AG09319 (cell line): ENCODE measurements at places on chromosomes 1 and 21.
A peak's percentile ranks its signal among the peaks of the same experiment; 100 is the strongest.

DNA sequence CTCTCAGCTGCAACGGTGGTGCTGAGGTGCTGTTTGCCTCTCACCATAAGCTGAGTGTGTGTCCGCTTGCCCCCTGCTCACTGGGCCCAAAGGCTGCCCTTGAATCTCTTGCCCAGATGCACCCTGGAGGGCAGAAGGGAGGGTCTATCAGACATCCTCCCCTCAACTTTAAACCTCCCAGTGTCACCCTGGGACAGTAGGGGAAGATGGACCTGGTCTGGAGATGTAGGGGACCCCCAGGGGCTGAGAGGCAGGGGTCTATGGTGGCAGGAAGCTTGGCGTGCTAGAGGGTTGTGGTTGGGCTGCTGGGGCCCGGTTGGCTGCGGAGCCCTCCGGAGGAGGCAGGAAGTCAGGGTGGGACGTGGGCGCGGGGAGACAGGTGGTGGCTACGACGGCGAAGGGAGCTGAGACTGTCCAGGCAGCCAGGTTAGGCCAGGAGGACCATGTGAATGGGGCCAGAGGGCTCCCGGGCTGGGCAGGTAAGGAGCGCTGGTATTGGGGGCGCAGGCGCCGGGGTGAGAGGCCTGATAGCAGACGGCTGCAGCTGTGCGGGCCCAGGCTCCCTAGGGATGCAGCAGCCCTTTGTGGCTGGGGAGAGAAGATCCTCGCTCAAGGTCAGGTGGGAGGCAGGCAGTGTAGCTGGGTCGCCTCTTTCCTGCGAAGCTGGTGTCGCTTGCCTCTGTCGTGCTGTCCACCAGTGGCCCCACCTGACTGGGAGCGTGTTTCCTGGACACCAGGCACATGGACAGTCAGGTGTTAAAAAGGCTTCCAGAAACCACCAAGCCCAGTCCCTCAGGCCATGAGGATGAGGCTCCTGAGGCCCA, at the start of gene LCK:
Gene LCK, plus strand, starts transcription at position 373 of the 824 bp plus-strand sequence. CDS start 23,065 bp downstream, outside the sequence.
- no peak for DNase-seq

DNA sequence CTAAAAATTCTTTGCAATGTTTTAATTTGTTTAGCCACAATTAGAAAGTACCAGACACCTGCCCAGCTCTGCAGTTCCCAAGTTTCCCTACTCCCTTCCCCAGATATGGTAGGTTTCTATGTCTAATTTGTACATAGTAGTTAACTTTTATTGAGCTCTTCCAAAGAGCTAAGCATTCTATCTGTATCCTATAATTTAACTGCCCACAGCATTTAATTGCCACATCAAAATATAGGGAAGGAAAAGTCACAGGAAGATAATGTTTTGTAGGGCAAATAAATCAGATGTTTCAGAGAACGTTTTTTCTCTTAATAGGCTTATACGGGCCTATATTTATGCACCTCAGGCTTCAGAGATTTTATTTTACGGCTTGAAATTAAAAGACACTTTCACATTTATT, 15.7 kb upstream of the FMO3 start:
- DNase-seq = no peak

- DNase-seq = no peak
Observed at GRCh38 chr1:109170035-109170764, 43.5 kb upstream of the SARS1 start.

DNA sequence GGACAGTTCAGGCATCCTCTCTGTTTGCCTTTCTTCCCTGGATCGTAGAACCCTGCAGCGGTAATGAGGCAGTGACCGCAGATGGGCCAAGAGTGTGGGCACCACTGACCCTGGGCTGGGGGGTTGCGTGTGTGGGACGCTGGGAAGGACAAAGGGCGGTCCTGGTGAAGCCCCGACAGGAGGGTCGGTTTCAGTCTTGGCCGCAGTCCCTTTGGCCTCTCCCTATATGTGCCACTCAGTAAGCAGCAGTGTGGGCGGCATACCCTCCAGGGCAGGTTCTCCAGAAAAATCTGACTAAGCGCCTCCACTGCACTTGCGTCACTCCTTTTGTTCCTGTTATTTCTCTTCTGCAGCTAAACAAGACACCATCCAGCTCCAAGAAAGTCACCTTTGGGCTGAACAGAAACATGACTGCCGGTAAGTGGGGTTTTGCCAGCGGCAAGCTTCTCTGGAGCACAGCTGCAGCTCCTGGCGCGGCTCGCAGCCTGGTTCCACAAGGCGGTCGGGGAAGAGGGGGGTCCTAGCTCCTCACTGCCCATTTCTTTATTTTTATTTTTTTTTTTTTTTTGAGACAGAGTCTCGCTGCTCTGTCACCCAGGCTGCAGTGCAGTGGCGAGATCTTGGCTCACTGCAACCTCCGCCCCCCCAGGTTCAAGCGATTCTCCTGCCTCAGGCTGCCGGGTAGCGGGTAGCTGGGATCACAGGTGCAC, 27.7 kb upstream of the PDXK start:
- no peak for DNase-seq

- no peak for DNase-seq
Observed at GRCh38 chr1:30374400-30375070, 348.9 kb downstream of the MATN1 start.

- DNase-seq = no peak
Observed at GRCh38 chr1:31010086-31010989, 55.2 kb downstream of the PUM1 start.

- no peak for DNase-seq
Observed at GRCh38 chr1:85475055-85475454, 10.1 kb upstream of the DDAH1 start.

GRCh38 chr1:40803447-40803846, 19.9 kb downstream of the KCNQ4 start:
- no peak for DNase-seq

DNA sequence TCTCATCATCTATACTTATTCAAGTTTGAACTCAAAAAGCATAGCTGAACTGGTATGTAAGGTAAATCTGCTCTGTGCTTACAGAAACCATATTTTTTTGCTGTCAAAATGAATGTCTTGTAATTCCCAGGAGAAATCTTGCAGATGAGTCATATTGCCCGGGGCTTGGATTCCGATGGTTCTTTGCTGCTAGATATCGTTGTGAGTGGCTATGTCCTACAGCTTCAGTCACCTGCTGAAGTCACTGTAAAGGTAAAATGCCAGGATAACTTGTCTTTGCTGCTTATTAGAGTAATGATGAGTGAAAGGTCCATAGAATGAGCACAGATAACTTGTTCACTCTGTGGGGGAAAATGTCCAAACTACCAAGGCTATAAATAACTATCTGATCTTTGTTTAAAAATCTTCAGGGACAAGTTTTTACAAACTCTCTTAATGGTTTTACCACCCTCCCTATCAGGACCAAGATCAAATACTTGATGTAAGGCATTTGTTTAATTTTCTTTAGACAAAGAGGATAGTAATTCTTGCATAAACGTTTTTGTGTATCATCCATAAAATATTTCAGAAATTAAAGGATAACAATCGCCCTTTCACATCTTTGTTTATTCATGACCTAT, 222.3 kb downstream of the TPR start:
- DNase-seq = peak; percentile 19

DNA sequence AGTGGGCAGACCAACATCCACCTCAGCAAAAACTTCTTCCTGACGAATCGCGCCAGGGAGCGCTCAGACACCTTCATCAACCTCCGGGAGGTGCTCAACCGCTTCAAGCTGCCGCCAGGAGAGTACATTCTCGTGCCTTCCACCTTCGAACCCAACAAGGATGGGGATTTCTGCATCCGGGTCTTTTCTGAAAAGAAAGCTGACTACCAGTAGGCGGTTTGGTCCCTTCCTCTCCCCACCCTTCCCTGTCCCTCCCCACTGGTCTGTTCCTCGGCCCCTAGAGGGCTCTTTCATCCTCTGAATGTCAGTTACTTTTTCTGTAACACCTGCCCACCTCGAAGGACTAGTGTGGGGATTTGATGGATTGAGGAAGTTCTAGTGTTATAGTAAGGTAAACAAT, 46.9 kb downstream of the CAPN2 start:
- no peak for DNase-seq

GRCh38 chr21:25790122-25790877, 55.5 kb downstream of the GABPA start:
- DNase-seq = peak; percentile 12

- no peak for DNase-seq
Observed at GRCh38 chr1:157653494-157653873, 47.1 kb downstream of the FCRL3 start.

- DNase-seq = no peak
Observed at GRCh38 chr1:179953974-179954492, 577 bp upstream of the CEP350 start.

GRCh38 chr1:14246471-14246870, 352.0 kb upstream of the KAZN start:
- DNase-seq = no peak

DNA sequence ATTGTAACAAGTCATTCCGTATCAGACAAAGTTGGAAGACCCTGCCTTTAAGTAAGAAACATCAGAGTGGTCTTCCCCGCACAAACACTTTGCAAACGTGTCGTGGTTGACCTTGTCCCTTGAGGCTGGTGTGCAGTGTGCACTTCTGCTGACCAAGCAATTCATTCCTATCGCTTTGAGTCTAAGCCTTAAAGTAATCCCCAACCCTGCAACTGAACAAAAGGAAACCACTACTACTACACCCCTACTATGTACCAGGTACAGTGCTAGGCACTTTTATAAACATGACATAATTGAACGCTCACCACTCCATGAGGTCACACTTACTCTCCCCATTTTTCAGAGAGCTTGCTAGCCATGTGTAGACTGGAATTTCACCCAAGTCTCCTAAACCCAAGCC, 10.6 kb downstream of the ITPKB start:
- DNase-seq = no peak

DNA sequence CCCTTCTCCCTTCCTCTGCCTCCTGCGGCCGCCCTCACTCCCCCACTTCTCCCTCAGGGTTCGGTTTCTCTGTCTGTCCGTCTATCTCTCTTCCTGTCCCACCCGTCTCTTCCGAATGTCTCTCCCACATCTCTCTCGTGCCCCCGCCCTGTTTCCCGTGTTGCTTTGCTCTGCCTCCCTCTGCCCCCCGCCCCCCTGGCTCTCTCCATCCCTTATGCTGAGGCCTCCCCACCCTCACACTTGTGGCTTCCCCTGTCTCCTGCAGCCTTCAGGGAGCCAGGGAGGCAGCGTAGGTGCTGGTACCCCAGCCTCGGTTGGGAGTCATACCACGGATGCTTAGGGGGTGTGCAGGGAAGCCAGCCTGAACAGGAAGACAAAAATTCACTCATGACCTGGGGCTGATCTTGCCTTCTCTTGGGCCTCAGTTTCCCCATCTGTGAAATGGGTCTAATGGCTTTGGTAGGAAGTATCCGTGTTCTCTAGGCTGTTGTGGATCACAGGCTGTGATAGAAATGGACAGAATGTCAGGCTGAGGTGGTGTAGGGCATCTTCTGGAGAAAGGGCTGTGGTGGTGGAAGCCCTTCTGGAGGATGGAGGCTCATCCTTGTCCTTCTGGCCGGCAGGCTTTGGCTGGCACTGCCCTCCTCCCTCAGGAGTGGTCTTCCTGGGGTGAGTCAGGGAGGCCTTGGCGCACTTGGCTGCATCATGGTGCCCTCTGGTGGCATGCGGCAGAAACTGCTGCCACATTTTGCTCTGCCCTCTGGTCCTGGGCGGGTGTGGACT, 55.5 kb downstream of the FOXO6 start:
- DNase-seq = peak; percentile 29

DNA sequence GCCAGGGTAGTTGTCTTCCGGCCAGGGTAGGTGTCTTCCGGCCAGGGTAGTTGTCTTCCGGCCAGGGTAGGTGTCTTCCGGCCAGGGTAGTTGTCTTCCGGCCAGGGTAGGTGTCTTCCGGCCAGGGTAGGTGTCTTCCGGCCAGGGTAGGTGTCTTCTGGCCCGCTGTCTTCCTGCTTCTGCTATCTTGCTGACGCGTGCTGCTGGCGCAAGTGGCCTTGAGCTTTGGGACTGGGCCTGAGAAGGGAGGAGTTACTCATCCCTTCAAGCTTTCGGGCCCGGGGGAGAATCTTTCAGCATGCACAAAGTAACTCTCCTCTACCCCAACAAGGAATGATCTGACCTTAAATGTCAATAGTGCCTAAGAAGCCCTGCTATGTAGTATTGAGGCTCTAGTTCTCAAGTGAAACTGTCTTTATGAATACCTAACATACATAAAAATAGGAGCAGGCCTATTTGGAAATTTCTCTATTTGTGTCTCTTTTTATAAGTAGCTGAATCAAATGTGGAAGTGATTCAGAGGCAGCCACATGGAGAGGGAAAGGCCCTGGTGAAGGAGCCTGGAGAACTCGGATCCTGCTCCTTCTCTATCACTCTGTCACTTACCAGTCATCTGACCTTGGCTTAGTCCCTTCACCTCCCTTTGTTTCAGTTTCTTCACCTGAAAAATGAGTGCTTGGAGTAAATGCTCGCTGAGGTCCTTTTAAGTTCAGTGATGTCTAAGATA, 65.6 kb downstream of the RGL1 start:
- no peak for DNase-seq

DNA sequence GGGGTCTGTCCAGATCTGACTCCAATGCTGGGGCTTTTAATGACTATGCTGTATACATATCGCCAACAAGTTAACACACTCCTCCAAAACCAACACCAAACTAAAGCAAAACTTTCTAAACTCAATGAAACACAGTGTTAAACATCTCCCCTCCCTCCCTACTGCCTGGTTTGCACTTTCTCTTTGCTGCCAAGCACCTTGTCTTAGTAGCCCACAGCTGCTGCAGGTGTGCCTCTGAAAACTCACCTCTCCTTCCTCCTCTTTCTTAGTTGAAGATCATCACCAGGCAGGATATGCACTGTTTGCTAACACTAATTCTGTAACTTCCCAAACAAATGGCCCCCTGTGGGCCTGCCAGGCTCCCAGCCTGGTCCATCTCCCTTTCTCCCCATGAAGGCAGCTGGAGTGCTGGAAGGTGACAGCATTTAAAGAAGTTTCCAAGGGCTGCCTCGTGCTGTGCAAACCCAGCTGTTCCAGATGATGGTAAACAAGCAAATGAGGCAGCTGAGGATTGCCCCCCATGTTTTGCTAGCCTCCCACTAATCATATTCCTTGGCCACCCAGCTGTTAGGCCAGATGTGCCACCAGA, 213.7 kb downstream of the ASTN1 start:
- no peak for DNase-seq

GRCh38 chr1:64019818-64020217, 183.6 kb upstream of the UBE2U start:
- DNase-seq = no peak

DNA sequence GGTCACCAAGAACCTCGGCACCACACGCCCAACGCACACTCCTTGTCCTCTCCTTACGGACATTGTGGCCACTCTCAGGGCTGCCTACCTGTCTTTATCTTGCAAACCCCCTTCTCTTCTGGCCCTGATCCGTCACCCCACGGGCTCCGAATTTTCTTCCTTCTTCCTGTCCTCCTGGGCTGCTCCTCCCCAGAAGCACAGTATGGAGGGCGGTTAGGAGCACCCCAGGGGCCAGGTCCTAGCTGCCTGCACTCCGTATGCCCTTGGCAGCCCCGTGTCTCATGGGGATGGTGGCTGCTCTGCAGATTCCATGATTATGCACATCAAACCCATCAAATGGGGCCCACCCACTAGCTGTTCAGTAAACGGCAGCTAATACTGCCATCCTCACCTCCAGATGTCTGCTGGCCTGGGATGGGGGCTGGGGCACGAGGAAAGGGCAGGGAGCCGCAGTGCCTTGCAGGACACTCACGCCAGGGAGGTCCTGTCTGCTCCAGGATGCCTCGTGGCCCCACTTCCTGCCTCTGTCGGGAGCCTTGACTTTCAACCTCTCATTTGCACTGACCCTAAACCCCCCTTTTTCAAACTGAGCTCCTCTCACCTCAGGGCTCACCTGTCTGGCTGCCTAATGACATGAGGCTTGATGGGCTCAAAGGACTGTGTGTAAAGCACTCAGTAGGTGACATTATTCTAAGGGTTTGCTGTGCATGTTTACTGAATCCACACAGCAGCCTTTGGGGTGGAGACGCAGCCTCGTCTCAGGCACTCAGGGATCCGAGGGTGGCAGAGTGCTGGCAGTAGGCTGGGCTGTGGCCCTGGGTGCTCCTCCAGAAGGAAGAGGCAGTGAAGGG, 4.4 kb downstream of the TTC34 start:
- no peak for DNase-seq
